ENCODE measurements at places on chromosomes 7 and 10.

GRCh38 chr7:157715071-157715937 lies 378.5 kb downstream of the DNAJB6 start:
- no peak for DNase-seq

DNA sequence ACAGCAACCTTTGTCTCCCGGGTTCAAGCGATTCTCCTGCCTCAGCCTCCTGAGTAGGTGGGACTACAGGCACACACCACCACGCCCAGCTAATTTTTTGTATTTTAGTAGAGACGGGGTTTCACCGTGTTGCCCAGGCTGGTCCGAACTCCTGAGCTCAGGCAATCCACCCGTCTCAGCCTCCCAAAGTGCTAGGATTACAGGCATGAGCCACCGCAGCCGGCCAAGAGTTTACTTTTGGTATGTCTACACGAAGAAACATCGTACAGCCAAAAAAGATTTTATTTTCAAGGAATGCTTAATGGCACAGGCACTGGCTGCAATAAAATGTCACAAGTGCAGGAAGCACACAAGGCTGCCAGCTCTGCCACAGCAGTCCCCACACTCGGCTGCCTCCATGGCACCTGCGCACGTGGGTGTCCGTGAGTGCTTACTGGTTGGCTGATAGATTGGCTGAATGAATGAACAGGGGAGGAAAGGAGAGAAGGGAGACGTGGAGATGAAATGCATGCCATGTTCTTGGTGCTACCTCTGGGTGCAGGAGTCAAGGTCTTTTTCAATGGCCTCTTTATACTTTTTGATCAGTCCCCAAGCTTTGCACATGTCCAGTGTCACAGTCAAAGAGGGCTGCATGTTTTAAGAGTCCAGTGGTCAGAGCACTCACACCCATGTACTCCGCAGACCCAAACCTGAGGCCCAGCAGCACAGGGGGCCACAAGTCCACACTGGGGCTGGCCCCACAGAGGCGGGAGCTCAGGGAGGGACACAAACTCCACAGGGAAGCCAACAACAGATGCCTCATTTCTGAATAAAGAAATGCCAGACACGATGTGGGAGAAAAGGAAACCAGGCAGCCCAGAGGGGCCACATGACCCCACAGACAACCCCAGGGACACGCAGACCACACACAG lies 198.2 kb downstream of the MAD1L1 start:
- no peak for DNase-seq

DNA sequence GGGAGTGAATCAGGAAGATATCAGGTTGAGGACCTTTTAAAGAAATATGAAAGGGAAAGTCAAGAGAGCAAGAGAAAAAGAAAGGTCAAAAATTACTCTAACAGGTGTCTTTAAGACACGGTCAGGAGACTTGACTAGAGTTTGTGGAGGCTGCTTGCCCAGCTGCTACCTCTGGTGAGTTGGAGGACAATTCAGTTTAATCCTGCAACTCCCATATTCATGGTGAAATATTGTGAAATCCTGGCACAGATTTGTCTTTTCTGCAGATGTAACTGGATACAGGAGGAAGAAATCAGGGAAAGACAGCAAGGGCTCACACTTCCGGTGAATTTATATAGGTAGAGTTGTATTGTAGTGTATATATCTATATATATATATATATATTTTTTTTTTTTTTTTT lies 93.5 kb downstream of the AKAP9 start:
- DNase-seq, result no peak

DNA sequence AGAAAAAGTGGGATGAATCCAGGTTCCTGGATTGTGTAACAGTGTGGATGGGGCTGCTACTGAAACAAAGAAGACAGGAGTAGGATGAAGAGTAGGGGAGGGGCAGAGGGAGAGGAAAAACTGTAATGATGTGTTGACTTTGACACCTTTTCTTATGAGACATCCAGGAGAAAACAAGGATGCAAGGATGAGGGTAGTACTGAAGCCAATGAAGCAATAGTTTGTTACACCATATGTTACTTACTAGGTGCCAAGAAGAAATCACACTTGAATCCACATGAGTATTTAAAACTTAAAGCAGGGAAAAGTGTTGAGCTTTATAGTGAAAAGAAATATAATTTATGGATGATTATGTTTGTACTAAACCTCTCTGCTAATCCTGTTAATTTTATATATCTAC lies 420.6 kb downstream of the ARL4A start:
- no peak for DNase-seq

GRCh38 chr7:51315393-51316261 lies 982 bp downstream of the COBL start:
- DNase-seq, result no peak

GRCh38 chr10:119834188-119834587 lies 38.5 kb downstream of the MCMBP start:
- DNase-seq, result no peak

DNA sequence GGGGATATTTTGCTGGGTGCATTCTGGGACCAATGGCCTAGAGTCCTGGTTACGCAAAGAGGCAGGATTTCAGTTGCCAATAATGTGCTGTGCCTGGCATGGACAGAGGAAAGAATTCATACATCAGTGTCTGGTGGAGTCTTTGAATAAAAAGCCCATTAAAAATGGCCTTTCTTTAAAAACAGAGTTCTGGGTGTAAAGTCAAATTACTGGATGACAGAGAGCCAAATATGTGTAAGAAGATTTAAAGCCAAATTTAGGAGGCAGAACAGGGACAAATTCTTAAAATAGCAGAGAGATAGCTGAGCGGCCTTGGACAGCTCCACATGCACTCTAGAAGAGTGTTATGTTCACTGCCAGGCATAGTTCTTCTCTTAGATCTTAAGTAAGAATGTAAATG lies 60.8 kb upstream of the MEOX2 start:
- no peak for DNase-seq

- no peak for DNase-seq
Observed at GRCh38 chr7:31882187-31882586, 188.0 kb downstream of the PDE1C start.

DNA sequence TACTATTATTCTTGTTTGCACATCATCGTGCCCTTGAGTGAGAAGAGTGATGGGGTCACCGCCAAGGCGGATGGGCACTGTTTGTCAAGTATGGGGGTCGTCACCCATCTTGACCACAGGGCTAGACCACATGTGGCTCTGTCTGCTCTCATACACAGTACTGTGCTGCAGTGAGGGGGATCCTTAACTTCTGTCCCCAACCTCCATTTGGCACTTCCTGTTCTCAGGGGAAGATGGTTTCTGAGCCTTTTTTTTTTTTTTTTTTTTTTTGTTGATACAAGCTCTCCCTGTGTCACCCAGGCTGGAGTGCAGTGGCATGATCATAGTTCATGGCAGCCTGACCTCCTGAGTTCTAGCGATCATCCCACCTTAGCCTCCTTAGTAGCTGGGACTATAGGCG lies 13.6 kb downstream of the WBP1L start:
- no peak for DNase-seq

DNA sequence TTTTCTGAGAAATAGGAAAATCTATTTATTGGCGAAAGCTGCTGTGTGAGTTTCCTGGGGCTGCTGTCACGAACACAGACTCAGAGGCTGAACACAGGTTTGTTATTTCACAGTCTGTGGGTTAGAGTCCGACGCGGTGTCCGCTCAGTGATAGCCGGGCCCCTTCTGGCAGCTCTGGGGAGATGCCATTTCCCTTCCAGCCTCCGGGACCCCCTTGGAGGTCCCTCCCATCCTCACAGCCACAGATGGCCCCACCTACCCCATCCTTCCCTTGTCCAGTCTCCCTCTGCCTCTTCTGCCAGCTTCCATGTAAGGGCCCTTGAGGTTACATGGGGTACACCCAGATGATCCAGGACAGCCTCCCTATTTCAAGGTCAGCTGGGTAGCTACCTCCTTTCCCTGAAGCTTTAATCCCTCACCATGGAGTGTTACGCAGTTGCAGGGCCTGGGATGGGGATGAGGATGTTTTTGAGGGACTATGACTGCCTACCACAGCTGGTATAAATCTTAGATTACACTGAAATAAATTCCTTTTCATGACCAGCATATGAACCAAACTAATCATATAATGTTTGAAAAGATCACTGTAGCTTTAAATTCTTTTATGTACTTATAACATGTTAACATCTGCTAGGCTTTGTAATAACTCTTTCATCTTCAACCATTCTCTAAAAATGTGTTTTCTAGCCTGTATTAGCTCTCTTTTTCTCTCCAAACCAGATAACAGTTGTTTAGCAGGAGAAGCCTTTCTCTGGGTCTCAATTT lies 98.5 kb downstream of the WDR37 start:
- no peak for DNase-seq

DNA sequence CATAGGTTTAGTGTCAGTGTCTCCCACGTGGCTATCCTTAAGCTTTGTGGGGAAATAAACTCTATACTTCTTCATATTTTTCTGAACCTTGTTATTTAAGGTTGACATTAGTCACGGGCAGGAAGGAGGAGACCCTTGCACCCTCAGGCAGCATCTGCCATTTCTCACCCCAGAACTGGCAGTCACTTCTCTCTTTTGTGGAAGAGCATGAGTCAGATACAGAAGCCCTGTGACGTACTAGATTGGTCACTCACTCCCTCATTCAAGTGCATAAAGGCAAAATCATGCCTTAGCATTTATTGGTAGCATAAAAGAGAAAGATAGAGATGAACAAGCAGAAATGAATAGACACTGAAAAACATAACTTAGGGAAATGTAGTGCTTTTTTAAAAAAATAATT lies 206.0 kb upstream of the MDFIC start:
- no peak for DNase-seq

DNA sequence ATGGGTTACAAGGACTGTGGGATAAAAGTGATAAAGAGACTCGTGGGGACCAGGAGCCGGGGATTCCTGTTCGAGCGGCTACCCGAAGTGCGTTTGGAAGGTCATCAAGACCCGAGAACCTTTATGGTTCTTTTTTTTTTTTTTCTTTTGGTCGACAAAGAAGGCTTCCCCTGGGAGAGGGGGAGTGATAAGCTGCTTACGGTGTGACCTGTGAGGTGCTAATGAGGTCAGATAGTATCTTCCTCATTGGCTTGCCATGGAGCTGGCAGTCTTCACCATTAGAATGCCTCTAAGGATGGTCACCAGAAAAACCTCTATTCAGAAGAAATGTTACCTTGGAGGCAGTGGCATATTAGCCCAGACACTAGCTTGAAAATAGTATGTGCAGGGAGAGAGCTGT lies 92.3 kb upstream of the STEAP4 start:
- DNase-seq, result no peak

- no peak for DNase-seq
Observed at GRCh38 chr10:9449530-9449929, 1395.0 kb downstream of the GATA3 start.

- DNase-seq, result no peak
Observed at GRCh38 chr10:23543691-23544380, 105.0 kb downstream of the OTUD1 start.

DNA sequence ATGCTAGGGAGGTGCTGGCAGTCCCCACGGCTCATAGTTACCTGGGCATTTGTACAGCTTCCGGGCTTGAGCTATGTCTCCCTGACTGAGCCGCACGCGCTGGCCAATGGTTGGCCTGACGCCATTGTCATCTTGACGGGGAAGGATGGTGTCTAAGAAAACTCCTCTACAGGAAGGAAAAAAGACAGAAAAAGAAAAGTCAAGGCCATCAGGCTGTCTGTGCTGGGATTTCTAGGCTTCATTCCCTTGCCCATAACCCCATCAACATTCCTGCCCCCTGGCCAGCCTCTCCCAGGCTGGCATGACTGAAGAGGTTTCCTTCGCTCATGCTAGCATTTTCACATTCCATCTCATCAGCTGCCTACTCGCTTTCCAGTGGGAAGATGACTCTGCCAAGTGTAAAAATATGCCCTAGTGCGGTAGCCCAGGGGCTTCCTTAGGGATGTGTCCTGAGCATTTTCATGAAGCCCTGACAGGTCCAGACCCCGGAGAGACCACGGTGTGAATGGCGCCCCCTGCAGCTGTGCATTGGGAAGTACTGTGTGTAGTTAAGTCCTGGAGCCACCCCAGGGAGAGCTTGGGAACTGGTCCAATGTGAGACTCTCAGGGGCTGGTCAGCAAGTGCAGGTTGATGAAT lies 54.5 kb upstream of the OPALIN start:
- no peak for DNase-seq

GRCh38 chr10:62924344-62924748 lies 108.2 kb upstream of the EGR2 start:
- DNase-seq, result no peak

- DNase-seq, result no peak
Observed at GRCh38 chr7:101936223-101936610, 118.8 kb downstream of the CUX1 start.

DNA sequence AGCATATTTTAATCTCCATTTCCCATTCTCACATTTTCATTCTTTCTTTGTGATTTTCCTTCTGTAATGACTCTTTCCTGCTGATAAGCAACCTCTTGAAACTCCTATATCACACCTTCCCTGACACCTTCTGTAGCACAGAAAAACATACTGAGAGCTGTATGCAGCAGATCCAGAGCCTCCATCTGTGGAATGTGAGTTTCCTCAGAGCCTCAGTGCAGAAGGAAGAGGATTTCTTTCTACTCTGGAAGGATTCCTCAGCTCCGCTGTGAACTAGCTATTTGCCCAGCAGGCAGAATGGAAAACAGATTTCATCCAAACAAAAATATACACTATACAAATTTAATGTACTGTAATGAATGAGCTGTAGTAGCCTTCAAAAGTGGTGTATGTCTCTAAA lies 841.3 kb upstream of the ZWINT start:
- no peak for DNase-seq

GRCh38 chr7:27071622-27072390 lies 24.0 kb downstream of the HOXA1 start:
- no peak for DNase-seq

- no peak for DNase-seq
Observed at GRCh38 chr7:56222866-56223265, 106.6 kb upstream of the NUPR2 start.

GRCh38 chr7:123977081-123977480 lies 52.0 kb downstream of the SPAM1 start:
- DNase-seq, result no peak

DNA sequence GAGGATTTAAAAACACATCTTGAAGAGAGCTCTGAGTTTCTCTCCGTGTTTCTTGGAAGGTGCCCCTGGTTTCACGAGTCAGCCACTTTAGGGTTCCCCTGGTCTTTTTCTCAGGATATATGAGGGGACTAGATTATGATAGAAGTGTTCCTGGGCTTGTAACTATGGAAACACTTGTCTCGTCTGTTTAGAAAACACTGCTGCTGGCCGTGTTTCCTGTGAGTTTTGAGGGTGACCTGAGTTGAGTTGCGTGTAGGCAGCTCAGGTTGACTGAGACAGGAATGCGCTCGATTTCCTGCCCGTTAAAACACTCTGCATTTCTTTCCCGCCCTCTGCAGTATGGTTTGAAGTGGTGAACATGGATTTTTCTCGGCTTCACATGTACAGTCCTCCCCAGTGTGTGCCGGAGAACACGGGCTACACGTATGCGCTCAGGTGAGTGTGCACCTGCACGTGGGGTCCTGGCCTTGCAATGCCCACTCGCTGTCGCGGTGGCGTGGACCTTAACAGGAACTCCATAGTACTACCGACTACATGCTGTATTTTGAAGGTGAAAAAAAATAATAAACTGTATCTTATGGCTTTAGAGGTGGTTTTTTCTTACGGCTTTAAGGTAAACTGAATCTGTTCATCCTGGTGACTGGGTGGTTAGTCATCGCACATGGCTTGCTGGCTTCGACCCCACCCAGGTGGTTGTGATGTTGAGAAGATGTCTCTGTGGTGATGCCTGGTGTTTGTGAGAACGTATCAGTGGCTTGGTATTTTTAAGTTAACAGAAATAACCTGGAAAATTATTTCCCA lies at the start of gene SUN1:
TSS of gene SUN1 (plus strand) at position 310 of the 801 bp plus-strand sequence. CDS start at position 359, 49 bp downstream.
- peak; percentile 49 for DNase-seq
